ENCODE measurements at places on chromosomes 11 and 22. TPM values are rescaled to one million over a fixed set of nuclear protein-coding genes. Genes with fewer than 3 reads are reported as not detected.

- DNase-seq = no peak
Measured at GRCh38 chr11:119889728-119890280, 160.8 kb upstream of the NECTIN1 start.

DNA sequence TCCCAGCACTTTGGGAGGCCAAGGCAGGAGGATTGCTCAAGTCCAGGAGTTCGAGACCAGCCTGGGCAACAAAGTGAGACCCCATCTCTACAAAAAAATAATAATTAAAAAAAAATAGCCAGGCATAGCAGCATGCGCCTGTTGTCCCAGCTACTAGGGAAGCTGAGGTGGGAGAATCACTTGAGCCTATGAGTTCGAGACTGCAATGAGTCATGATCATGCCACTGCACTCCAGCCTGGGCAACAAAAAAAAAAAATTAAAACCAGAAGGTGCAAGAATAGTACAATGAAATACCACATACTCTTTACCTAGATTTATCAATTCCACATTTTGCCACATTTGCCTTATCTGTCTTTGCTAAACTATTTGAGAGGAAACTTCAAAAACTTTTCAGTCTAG is 8.2 kb downstream of the DPF2 start:
- no peak for DNase-seq

DNA sequence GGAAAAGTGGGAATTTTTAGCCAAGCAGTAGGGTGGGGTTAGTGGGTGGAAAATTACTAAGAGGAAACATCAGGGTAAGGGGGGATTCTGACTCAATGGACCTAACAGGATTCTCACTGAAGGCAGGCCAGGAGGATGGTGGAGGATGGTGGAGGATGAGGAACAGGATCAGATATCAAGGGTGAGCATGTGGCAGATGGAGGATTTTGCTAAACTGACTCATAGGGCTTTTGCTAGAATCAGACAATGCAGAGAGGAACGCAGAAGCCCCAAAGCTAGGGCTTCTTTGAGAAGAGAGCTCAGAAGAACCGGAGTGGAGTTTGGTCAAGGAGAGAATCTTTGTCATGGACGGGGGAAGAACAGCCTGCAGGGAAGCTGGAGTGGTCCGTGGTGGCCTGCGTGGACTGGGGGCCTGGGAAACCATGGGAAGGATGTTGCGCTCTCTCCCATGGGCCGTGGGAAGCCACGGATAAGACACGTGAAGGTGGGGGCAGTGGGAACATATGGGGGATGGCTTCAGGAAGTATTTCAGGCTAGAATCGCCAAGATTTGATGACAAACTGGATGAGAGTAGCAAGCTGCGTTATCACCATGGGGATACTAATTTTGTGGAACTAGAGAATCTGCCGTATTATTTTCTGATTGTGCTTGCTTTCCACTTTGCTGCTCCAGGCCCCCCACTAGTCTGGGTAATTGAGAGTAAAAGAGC is 165.2 kb downstream of the LDLRAD3 start:
- no peak for DNase-seq

GRCh38 chr22:21646608-21647590 is 4.8 kb downstream of the SDF2L1 start:
- DNase-seq = no peak

SPON1 gene
- 88.0 TPM for polyA plus RNA-seq

ACRV1 gene
- 0.58 TPM for polyA plus RNA-seq

DNA sequence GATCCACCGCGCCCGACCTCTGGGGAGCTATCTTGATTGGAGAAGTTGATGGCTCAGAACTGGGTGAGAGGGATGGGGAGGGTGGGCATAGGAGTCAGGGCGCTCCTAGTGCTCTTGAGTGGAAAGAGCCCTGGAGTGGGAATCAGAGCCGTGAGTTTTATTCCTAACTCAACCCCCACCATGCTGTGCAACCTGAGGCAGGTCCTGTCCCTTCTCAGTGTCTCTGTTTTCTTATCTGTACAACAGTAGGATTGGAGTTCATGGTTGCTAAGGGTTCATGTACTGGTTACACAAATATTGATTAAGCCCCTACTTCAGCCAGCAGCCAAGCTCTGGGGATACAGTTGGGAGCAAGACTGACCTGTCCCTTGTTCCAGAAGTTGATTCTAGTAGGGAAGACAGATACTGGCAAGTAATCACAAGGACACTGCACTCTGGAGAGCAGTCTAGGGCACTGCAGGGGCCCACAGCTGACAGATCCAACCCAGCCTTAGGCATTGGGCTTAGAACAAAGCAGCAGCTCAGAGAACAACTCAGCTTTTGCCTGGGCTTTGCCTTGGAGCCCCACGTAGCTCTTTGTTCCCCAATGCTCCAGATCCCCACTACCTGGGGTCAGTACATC is 12.4 kb upstream of the DAGLA start:
- DNase-seq = no peak

CREB3L1 gene
- polyA plus RNA-seq = 13.2 TPM

GRCh38 chr11:73325036-73325981 is 17.2 kb downstream of the ARHGEF17 start:
- no peak for DNase-seq

DNA sequence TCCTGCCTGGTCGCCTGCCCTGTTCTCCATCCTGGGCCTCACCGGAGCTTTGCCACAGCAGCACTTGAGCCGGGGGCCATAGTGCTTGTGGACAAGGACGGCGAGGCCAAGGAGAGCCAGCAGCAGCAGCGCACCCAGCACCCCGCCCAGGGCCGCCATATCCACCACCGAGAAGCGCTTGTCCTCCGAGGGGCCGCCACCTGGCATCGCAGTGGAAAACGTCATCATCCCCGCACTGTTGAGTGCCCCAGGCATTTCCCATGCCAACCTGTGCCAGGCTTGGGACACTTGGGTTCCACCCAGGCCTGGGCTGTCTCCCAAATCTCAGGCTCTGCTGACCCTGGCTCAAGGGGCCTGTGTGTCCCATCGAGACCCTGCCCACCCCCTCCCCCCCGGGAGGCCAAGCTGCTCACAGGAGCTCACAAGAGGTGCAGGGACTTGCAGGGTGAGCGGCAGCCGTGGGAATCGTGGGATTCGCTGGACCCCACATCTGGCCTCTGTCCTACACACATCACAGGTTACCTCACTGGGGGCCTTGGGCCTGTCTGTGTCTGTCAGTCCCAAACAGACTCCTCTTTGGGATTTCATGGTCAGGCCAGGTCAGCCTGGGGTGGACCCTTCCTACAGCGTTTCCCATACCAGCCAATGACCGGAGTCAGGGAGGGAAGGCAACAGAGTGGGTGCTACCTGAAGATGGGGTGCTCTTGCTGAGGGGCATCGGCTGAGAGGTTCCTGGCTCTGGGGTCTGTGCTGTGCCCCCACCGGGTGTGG is 2.3 kb upstream of the IRF7 start:
- DNase-seq = no peak

GRCh38 chr22:30000566-30000965 is 79.7 kb upstream of the HORMAD2 start:
- no peak for DNase-seq

DNA sequence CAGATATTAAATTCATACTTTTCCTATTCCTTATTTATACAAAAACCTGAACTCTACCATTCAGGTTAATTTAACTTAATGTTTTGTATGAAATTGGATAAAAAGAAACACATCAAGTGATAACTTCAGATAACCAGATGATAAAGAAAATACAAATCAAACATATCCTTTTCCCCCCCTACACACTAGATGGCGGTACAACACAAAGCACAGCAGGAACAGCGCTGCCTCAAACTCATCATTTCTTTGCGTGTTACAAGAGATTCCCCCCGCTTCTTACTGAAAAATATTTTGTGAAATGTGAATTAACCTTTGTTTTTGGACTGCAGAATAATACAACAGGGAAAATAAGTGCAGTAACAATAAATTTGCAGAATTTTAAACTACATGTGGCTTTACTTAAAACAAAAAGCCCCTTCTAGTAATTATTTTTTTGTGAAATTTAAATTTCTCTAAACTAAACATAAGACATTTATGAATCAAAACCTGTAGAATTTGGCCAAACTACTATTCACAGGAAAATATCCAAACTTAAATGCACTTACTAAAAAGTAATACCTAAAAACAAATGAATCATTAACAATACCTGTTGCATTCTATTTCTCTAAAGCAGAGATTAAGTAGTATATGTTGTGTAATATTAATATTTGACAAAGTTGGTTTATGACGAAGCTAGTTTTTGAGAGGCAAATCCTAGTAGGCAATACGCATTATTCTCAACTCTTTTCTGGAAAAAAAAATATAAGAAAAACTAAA is 74.4 kb downstream of the ARHGAP32 start:
- peak; percentile 31 for DNase-seq

DNA sequence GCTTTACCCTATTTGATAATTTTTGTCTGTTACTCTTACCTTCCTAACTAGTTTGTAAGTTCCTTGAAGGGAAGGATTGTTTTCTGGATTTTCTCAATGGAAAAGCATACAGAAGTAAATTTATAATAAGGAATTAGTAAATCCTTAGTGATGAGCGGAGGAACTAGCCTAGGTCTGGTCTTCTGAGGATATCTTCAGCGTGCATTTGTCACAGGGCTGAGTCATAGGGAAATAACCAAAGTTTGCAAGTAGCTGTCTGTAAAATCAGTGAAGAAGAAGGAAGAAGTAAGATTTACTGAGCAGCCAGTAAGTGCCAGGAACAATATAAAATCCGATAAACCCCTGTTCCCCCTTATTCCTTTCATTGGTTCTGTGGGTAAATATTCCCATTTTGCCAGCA is 162.7 kb upstream of the SORL1-AS1 start:
- DNase-seq = no peak

GRCh38 chr11:34978236-34979191 is 62.1 kb downstream of the PDHX start:
- DNase-seq = no peak

GRCh38 chr22:35564975-35565867 is 24.6 kb downstream of the RASD2 start:
- DNase-seq = no peak

Data from right renal cortex interstitium (tissue), 3 donors.